ENCODE measurements at places on chromosomes 11 and 22. TPM values are rescaled to one million over a fixed set of nuclear protein-coding genes. Genes with fewer than 3 reads are reported as not detected.

CATSPERZ gene
- total RNA-seq = not detected

KRTAP5-9 gene
- total RNA-seq = not detected

CYP2D6 gene
- total RNA-seq = 10.7 TPM

COMT gene
- total RNA-seq = 165 TPM

DNA sequence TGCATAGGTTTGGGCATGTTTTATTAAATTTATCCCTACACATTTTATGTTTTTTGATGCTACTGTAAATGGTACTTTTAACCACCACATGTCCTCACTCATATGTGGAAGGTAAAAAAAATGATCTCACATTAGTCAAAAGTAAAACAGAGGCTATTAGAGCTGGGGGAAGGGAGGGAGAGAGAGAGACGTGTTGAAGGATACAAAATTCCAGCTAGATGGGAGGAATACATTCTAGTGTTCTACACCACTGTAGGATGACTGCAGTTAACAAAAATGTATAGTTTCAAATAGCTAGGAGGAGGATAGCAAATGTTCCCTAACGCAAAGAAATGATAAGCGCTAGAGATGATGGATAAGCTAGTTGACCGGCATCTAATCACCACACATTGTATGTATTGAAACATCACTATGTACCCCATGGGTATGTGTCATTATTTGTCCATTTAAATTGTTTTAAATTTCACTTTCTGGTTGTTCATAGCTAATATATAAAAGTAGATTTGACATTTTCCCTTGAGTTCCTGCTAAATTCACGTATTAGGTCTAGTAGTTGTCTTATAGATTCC lies 9.9 kb upstream of the GNB1L start:
- no peak overlapping the region for H3K27ac ChIP-seq
- H3K27me3 ChIP-seq = no peaks in the 10 kb centered on the region
- no peak for DNase-seq
- no peak overlapping the region for H3K4me3 ChIP-seq
- H3K4me1 ChIP-seq = no peaks in the 10 kb centered on the region

GRCh38 chr11:91219535-91219934 lies 996.7 kb upstream of the CHORDC1 start:
- H3K4me3 ChIP-seq = no peak overlapping the region
- H3K36me3 ChIP-seq = no peaks in the 10 kb centered on the region
- DNase-seq = no peak
- no peaks in the 10 kb centered on the region for H3K4me1 ChIP-seq

GRCh38 chr22:22076361-22076760 lies 93.8 kb upstream of the TOP3B start:
- peaks cover 18% of the 10 kb centered on the region for H3K27me3 ChIP-seq
- no peak overlapping the region for H3K27ac ChIP-seq
- H3K36me3 ChIP-seq = no peaks in the 10 kb centered on the region
- peaks cover 16% of the 10 kb centered on the region for H3K4me1 ChIP-seq

- peaks cover 29% of the 10 kb centered on the region for H3K36me3 ChIP-seq
- DNase-seq = no peak
- H3K4me3 ChIP-seq = no peak overlapping the region
- peaks cover 7% of the 10 kb centered on the region for H3K4me1 ChIP-seq
- no peaks in the 10 kb centered on the region for H3K27me3 ChIP-seq
Observed at GRCh38 chr11:32838505-32839274, 9.0 kb downstream of the PRRG4 start.

- no peaks in the 10 kb centered on the region for H3K27me3 ChIP-seq
- no peak overlapping the region for H3K4me3 ChIP-seq
- H3K4me1 ChIP-seq = peaks cover 7% of the 10 kb centered on the region
- no peak for DNase-seq
Observed at GRCh38 chr11:34037016-34037415, 14.5 kb upstream of the CAPRIN1 start.

- no peaks in the 10 kb centered on the region for H3K36me3 ChIP-seq
- DNase-seq = no peak
- no peaks in the 10 kb centered on the region for H3K27me3 ChIP-seq
- H3K4me1 ChIP-seq = peaks cover 23% of the 10 kb centered on the region
- H3K4me3 ChIP-seq = no peak overlapping the region
Observed at GRCh38 chr22:24455751-24456426, 28.5 kb downstream of the ADORA2A start.

DNA sequence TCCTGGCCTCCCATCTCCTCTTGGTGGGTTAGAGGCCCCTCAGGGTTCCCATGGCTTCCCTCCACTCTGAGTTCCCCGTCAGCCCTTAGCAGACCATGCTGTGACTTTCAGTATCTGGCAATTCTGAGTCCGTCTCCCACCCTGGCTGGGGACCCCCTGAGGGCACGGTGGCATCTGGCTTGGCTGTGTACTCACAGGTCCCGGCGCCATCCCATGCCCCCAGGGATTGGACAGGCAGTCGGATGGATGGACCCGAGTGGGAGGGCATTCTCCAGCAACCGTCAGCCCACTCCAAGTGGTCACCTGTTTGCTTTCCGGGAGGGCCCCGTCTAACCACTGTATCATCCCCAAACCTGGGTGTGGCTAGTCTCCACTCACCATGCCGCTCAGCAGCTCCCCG lies 24.0 kb upstream of the ABCC8 start:
- H3K4me1 ChIP-seq = no peaks in the 10 kb centered on the region
- no peaks in the 10 kb centered on the region for H3K27me3 ChIP-seq
- no peak for DNase-seq
- no peaks in the 10 kb centered on the region for H3K36me3 ChIP-seq

- peaks cover 35% of the 10 kb centered on the region for H3K4me1 ChIP-seq
- no peak for DNase-seq
- peaks cover 100% of the 10 kb centered on the region for H3K36me3 ChIP-seq
- H3K27me3 ChIP-seq = no peaks in the 10 kb centered on the region
Observed at GRCh38 chr22:50529416-50529896, 356 bp downstream of the TYMP start.

- no peaks in the 10 kb centered on the region for H3K36me3 ChIP-seq
Observed at GRCh38 chr11:114074546-114075343, 15.2 kb downstream of the ZBTB16 start.

All from Calu3 (cell line).